ENCODE measurements at places on chromosomes 7 and 10.

GRCh38 chr10:10528563-10528910 is 489.1 kb upstream of the CELF2 start:
- DNase-seq = no peak

DNA sequence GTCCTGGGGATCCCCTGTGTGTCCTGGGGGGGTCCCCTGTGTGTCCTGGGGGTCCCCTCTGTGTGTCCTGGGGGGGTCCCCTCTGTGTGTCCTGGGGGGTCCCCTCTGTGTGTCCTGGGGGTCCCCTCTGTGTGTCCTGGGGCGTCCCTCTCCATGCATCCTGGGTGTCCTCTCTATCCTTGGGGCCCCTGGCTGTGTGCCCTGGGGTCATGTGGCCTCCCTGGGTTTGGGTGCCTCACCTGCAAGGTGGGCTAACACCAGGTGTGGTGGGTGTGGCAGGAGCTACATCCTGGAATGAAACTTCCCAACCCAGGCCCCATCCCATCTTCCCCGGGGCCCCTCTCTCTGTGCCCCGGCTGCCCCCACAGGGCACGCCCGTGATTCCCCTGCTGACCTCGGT is 4.9 kb downstream of the CYP2W1 start:
- no peak for DNase-seq

- no peak for DNase-seq
Observed at GRCh38 chr10:119243488-119243887, 36.1 kb downstream of the GRK5 start.

GRCh38 chr10:109893386-109893785 is 29.9 kb downstream of the XPNPEP1 start:
- no peak for DNase-seq

DNA sequence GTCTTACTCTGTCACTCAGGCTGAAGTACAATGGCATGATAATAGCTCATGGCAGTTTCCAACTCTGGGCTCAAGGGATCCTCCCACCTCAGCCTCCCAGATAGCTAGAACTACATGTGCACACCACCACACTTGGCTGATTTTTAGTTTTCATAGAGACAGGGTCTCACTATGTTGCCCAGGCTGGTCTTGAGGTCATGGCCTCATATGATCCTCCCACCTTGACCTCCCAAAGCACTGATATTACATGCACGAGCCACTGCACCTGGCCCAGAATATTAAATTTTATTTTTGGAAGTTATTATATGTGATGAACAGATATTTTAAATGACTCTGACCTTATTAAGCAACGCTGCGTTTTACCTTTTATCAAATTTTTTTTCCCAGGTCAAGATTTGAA is 94.4 kb downstream of the PODXL start:
- DNase-seq = no peak

GRCh38 chr7:7702826-7703225 is 15.6 kb downstream of the RPA3 start:
- DNase-seq = no peak

GRCh38 chr7:151047976-151048815 is at the start of gene ASIC3:
Gene ASIC3, plus strand, starts transcription at chr7:151048531. Its CDS starts 355 bp downstream, at chr7:151048886.
- no peak for DNase-seq

DNA sequence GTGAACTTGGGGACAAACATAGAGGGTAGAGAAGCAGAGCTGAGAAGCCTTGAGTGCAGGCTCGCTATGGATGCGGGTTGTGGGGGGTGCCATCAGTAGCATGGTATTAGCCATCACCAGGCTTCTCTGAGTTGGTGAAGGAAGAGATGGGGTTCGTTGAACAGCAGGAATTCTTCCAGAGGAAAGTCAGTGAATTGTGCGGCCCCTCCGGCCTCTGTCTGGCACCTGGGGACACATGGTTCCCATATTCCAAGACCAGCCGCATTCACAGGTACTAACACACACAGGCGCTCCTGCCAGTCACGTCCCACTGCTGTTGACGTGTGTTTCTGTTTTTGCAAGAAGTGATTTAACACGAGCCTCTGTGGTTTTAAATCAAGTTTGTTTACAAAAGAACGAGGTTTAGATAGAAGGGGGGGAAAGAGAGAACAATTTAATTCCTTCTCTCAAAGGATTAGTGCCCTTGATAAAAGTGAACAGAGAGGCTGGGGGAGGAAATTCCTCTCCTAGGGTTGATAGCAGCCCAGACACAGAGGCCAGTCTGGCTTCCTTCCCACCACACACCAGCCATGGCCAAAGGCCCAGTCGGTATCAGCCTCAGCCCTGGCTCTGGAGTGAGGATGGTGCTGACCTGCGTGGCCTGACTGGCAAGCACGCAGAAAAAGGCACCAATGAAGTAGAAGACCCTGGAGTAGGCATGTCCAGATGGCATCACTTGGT is 252.6 kb upstream of the IGFBP3 start:
- no peak for DNase-seq

- no peak for DNase-seq
Observed at GRCh38 chr7:149285603-149286002, 23.6 kb downstream of the ZNF783 start.

GRCh38 chr10:87931836-87932230 is 68.4 kb downstream of the PTEN start:
- no peak for DNase-seq

- DNase-seq = no peak
Observed at GRCh38 chr7:29564496-29565223, 1.0 kb downstream of the PRR15 start.

DNA sequence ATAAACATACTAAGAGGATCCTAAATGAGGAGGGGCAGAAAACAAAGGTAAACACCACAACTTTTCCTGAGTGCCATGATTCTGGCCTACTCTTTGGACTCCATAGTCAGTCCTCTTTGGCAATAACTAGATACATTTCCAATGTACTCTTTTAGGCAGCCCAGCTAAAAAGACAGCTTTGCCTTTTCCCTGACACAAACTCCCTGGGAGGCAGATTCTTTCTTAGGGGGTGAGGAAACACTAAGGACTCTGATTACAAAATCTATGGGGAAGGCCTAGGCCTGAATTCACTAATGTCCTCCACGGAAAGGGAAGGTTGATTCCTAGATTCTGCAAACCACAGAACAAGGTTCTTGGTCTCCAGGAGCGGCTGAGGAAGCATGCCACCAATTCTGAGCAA is 25.8 kb downstream of the FBXW4 start:
- no peak for DNase-seq

DNA sequence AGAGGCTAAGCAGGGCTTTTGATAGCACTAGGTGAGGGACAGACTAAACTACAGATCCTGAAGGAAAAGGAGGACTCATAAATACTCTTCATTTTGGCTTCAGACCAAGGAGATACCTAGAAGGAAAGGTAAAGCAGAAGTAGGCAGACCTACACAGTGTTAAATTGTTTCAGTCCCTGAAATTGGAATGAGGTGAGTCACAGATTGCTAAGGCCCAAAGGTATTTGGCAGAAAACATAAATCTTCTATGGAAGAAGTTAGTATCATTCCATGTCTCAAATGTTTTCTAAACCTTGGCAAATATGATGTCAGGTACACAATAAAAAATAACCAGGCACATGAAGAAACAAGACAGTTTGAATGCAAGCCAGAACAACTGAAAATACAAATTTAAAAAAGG is 30.0 kb downstream of the MTERF1 start:
- DNase-seq = no peak

- DNase-seq = no peak
Observed at GRCh38 chr10:47036771-47037170, 125.5 kb downstream of the PTPN20 start.

All from stimulated activated CD8-positive, alpha-beta memory T cell treated with anti-CD3 and anti-CD28 coated beads, Interleukin-15, amount 100 ng/mL, for 24 hours (primary cell).